ENCODE measurements at places on chromosomes 12 and 14.

GRCh38 chr12:129496226-129496625 is 407.6 kb downstream of the TMEM132D start:
- no peak for DNase-seq

- no peak for DNase-seq
Observed at GRCh38 chr12:168763-169525, 45.0 kb downstream of the SLC6A12 start.

GRCh38 chr12:50690925-50691324 is 73.0 kb upstream of the ATF1 start:
- no peak for DNase-seq

DNA sequence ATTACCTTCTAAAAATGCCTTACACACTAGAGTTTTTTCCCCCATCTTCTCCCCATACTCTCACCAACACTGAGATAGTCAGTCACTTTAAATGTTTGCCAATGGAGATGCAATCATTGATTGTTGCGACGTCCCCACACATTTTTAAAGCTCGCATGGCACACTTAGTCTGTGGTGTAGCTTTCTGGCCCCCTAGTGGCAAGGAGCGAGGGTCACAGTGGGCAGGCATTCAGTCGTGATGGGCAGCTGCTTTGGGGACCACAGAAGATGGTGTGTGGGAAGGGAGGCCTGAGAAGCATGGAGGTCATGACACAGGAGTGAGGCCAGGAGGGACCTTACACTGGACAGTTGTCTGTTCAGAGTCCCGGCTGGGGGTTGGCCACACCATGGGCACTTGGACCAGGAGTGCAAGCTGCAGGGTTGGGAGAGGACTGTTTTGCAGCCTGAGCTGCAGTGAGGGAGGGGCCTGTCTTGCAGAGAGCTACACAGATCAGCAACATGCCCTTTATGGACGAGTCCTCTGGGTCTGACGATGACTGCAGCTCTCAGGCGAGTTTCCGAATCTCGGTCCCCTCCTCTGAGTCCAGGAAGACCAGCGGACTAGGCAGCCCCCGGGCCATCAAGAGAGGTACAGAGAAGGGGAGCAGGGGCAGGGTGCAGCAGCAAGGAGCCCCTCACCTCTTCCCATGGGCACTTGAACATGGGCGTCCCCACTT is 28.6 kb downstream of the PIGH start:
- peak; percentile 26 for DNase-seq

- DNase-seq = no peak
Observed at GRCh38 chr12:7120166-7120565, 8.5 kb downstream of the RBP5 start.

DNA sequence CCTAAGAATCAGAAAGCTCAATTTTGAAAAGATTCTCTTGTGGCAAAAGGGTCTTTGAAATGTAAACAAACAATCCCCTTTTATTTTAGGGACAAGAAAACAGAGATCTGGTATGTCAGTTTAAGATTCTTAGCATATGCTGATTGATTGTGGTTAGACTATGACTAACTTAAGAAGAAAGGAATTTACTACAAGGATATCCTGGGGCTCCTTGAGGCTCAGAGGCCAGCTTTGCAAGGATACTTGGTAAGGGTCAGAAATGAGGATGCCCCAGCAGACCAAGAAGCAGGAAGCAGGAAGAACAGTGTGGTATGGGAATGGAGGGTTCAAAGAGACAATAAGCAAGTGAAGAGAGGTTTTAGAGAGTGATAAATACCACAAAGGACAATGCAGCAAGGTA is 474.6 kb downstream of the ETNK1 start:
- no peak for DNase-seq

DNA sequence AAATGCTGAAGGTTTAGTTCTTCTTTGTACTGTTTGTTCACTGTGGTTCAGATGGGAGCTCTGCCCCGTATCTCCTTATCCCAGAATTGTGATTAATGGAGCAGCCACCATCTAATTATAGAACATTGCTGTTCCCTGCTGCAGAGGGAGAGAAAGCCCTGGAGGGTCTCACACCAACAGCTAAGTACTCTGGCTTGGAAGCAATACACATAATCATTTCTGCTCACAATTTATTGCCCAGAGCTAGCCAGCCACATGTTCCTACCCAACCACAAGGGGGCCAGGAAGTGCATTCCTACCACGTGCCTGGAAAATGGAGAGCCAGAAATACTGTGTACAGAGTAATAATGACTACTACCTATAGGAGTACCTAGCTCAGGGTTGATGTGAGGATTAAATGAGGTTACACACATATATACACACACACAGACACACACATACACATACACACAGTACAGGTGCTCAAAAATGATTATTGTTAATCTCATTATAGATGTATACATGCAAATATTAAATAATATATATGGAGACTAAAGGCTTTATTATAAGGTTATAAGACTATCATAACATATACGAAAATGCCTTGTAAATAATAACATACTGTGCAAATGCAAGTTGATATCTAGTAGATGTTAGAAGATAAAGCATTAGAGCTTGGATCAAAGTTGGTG is 22.3 kb downstream of the MSRB3 start:
- DNase-seq = no peak

DNA sequence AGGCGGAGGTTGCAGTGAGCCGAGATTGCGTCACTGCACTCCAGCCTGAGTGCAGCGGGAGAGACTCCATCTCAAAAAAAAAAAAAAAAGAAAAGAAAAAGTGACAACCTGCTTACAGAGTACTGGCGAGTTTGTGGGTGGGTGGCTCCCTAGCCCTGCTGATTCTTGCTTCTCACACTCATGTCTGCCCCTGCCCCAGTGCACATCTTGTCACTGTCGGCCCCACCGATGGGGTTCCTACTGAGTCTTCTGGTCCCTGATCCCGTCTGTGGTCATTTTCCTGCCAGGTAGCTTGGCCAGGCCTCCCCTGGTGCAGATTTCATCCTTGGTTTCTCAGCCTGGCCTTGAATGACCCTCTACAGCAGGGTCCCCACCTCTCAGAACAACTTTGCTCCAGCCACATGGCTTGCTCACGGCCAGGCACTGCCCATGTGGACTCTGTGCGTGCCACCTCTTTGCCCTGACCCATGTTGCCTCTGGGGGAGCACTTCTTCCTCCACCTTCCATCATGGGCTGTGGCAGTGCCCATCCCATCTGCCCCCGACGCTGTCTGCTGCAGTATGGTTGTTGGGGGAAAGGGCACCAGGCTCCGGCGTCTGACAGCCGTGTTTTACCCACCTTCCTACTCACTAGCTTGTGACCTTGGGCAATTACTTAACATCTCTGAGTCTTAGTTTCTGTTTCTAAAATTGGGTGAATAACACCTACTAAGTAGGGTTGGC is 2.1 kb upstream of the PTPN6 start:
- no peak for DNase-seq

DNA sequence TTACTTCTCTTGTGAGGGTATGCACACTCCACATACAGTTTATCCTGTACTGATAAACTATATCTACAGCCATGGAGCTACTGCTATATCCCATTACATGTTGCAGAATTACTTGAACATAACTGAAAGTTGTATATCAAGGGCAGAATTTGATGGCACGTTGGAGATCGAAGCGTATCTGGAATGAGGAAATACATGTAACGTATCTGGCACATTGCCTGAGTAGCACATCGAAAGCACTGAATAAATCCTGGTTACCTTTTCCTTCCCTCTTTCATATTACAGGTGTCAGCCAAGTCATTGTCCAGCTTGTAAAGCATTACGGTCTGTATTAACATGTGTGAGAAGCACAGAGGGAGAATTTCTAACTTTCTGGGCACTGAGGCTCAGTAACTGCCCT is 42.1 kb upstream of the LIN7A start:
- no peak for DNase-seq

GRCh38 chr12:62907078-62907477 is 27.9 kb downstream of the PPM1H start:
- DNase-seq = no peak

DNA sequence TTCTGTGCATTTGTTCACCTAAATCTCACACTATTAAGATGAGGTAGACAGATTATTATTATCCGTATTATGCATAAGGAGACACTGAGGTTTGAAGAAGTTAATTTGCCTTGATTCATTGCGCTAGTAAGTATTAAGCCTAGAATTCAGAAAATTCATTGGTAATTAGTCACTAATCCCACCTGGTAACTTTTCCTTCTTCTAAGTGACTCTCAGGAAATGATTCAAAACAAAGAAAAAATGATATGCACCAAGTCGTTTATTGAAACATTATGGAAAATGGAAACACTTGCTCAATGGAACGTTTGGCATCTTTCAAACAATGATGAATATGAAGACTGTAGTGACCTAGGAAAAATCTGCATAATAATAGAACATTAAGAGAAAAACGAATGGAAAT is 15.2 kb downstream of the RFX4 start:
- no peak for DNase-seq

DNA sequence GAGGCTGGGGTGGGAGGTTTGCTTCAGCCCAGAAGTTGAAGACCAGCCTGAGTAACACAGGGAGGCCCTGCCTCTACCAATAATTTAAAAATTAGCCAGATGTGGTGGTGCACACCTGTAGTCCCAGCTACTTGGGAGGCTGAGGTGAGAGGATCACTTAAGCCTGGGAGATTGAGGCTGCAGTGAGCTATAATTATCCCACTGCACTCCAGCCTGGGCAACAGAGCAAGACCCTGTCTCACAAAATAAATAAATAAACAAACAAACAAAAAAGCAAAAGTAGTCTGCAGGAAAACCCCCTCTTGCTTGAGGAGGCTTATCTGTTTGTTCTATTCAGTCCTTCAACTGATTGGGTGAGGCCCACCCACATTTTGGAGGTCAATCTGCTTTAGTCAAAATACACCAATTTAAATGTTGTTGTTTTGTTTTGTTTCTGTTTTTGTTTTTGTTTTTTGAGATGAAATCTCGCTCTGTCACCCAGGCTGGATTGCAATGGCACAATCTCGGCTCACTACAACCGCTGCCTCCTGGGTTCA is 24.9 kb upstream of the TXNRD1 start:
- DNase-seq = no peak

DNA sequence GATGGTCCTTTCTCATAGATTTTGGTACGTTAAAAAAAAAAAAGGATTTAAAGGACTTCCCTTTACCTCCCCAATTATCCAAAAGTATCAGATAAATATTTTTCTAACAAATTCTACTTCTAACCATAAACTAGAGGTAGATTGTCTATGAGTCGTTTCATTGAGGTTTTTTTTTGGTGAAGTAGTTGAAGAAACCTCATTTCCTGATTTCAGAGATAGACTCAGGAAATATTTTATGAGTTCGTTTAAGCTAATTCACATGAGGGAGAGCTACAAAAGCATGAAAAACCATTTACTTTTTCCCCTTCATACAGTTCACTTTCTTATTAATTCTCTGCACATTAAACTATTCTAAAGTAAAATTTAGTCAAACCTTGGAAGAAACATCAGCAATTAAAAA is 112.5 kb downstream of the RALGAPA1 start:
- DNase-seq = no peak

DNA sequence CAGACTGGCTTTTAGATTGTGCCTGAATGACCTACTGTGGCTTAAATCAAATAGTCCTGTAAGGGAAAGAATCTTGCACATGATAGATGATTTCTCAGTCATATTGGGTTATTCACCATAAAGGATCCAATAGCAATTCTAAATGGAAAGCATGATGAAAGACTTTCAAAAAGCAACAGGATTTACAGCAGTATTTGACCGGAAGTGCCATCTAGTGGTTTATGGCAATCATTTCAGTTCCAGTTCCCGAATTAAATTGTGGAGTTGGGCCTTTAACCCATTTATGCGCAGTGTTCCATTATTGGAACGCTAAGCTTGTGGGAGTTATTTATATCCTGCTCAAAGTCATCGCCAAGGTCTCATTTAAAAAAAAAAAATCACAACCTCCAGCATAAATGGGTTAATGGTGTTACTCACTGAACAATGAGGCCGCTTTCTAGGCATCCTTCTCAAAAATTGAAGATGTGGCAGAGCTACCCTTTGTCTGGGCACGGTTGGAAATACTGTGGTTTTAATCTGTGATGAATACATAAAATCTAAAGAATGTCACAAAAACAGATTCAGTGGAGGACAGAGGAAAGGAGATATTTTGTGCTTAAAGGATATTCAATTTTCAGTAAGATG is 60.8 kb upstream of the REP15 start:
- no peak for DNase-seq

GRCh38 chr12:109923481-109924245 is 23.6 kb downstream of the TCHP start:
- no peak for DNase-seq

DNA sequence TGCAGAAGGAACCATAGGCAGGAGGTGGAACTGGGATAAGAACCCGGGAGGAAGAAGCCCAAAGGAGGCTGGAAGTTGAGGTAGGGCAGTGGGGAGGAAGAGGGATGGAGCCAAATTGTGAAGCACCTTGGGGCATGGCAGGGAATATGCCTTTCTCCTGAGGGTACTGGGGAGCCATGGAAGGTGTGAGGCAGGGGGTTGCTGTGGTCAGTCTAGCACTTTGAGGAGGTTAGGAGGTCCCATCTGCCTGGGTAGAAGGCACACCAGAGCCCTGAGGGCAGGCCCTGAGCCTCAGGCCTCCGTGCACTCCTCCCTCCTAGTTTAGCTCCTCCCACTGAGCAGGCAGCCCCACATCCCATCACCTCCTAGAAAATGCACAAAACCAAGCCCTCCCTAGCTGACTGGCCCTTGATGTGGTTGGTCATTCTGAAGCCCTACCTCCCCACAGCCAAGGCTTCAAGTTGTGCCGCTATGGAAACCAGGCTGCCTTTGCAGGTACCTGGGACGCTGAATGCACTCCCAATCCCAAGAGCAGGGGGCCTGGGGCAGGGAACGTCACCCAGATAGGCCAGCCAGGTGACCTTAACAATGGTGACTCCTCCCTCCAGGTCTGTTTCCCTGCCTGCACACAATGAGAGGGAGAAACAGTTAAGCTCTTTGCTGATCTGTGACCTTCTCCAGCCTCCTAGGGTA is 15.1 kb downstream of the PHETA1 start:
- no peak for DNase-seq

DNA sequence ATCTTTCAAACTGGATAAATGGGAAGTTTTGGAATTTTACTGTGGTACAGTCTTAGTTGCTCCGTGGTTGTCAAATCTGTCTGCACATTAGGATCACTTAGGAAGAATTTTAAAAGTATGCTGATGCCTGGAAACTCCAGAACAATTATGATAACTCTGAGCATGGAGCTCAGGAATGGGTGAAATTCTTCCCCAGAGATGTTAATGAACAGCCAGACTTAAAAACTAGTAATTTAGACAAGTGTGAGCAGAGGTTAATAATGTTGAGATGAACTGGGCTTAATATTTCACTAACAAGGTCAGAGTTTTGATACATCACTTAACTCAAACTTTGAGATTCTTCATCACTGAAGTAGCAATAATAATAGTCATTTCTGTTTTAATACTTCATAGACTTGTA is 94.5 kb downstream of the NTS start:
- no peak for DNase-seq

DNA sequence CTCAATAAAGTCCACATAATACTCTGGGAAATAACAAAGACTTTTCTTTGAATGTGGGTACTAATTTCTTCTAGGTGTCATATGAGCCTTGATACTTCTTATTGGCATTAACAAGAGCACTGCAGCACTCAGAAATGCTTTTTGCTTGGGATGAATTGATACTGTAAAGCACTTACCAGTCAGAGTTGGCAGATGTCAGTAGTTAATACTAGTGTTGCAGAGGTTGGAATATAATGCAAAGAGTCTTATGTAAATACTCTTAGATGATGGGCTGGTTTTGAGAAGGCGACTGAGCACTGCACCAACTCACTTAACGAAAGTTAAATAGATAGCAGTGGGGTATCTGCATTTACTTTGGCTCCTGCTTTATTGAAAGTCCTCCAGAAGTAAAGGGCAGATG is 25.6 kb upstream of the MBIP start:
- no peak for DNase-seq

GRCh38 chr14:38138473-38139138 is 69.1 kb upstream of the SSTR1 start:
- DNase-seq = no peak
